ENCODE measurements at places on chromosomes 2 and 18.

DNA sequence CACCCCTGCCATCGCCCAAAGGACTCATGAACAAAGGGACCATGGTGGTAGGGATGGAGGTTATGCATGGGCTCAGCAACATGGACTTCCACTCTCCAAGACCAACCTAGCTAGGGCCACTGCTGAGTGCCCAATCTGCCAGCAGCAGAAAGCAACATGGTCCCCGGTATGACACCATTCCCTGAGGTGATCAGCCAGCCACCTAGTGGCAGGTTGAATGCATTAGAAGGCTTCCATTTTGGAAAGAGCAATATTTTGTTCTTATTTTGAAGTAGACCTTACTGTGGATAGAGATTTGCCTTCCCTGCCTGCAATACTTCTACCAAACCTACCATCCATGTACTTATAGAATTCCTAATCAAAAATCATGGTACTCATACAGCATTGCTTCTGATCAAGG is 99.8 kb downstream of the METTL4 start:
- no peak for DNase-seq

DNA sequence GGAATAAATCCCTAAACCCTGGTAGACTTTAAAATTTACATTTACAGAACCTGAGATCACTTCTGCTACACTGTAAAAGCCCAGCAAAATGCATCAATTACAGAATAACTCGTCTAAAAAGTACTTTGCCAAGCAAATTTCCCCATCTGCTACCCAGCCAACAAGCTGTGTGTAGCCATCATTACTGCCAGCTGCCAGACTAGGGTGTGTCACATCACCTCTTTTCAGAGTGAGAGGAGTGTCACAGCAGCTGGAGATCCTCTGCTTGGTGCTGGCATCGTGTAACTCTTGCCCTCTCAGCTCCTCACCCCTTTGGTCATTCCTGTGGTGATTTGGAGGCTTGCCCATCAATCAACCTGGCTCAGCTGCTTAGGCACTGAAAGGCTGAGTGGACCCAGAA is 340.4 kb upstream of the MMADHC start:
- DNase-seq = no peak

GRCh38 chr18:6659963-6660725 is 69.4 kb upstream of the ARHGAP28 start:
- no peak for DNase-seq

DNA sequence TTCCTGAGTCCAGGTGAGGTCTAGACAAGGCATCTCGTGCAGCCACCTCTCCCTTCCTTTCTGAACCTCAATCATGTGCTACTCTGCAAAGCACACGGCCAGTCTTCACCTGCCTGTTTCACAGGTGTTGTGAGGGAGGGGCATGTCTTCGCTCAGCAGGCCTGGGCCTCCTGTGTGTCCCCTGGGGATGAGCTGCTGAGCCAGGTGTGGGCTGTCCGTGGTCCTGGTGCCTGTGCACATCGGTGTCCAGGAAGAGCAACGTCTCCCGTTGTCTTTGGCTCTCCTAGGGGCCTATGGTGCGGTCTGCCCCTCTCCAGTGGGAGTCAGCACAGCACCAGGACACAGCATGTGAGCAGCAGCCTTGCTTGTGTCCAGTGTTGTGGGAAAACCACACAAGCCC is 16.7 kb downstream of the ARHGEF4 start:
- no peak for DNase-seq

DNA sequence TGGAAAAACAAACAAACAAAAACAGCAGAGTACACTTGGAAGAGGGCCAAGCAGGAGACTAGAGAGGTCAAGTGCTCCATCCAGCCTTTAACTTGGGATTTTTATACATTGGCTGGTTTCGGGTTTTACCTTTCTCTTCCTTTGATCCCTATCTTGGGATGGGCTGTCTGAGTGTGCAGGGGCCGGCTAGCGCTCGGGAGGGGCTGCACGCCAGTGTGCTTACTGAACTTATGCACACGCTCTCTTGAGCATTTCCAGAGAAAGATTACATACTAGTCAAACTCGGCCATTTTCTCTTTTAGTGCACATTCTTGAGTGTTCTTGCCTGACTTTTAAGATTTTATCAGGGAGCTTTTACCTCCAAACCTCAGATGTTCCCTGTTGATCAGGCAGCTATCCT is 707.8 kb downstream of the DSC3 start:
- DNase-seq = no peak

DNA sequence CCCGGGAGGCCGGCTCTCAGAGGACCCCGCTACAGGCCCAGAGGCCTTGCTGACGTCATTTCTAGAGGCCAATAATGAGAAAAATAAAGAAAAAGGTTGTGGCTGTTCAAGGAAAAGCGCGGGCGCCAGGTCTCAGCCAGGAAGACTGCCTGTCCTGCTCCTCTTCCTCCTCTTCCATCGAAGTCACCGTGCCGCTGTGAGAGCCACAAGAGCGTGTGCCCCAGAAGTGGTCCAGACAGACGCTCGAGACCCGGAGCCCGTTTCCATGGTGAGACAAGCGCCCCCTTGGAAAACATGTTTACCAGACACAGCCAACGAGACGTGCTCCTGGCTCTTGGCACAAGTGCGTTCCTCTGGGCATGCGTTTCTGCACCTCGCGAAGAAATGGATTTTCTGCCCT is 210.5 kb downstream of the HDAC4 start:
- no peak for DNase-seq

DNA sequence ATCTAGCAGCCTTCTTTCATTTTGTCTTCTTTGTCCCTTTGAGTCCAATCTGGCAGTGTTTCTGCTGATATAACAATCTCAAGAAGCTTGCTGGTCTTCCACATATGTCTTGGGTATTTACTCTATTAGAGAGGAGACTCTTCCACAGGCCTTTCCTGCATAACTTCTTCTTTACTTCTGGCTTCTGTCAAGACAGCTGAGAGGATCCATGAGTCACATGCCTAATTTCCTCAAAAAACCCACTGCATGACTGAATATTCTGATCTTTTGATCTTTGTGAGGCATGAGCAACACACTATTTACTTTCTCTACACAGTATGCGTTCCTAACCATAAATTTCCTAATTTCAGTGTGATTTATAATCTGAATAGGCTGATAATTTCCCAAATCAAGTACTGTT is 5.1 kb upstream of the DCC start:
- DNase-seq = no peak

- no peak for DNase-seq
Measured at GRCh38 chr2:214103276-214104001, 307.4 kb upstream of the VWC2L start.

DNA sequence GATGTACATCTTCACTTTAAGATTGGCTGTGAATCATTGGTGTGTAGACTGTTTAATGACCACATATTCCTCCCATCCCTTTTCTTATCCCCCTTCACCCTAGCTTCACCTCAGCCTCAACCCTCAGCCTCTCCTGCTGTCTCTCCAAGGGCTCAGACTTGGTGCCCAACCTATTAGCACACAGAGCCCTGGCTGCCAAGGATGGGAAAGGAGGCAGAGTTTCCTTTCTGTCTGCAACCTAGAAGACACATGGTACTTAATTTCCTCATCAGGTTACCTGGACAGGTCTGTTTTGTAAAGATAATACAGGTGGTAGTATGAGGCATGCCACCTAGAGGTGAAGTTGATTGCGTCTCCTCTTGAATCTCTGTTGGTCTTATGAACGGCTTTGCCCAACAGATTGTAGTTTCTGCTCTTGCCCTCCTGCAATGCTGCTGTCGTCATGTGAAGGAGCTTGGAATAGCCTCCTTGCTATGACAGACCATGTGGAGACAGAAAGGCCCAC is 44.5 kb upstream of the RMND5A start:
- no peak for DNase-seq

GRCh38 chr2:211170843-211171242 is 614.4 kb downstream of the CPS1 start:
- DNase-seq = no peak

DNA sequence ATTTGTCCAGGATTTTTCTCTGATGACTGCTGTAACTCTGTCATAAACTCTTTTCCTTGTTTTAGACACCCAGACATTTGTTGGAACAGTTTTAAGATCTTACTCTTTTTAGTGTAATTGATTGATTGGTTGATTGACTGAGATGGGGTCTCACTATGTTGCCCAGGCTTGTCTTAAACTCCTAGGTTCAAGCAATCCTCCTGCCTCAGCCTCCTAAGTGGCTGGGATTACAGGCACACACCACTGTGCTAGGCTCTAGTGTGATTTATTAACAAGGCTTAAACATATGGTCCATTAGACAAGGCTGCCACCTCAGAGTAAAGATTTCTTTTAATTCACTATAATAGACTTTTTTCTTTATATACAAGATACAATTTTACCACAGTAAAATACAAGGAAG is 2.0 kb downstream of the PAIP2B start:
- no peak for DNase-seq

DNA sequence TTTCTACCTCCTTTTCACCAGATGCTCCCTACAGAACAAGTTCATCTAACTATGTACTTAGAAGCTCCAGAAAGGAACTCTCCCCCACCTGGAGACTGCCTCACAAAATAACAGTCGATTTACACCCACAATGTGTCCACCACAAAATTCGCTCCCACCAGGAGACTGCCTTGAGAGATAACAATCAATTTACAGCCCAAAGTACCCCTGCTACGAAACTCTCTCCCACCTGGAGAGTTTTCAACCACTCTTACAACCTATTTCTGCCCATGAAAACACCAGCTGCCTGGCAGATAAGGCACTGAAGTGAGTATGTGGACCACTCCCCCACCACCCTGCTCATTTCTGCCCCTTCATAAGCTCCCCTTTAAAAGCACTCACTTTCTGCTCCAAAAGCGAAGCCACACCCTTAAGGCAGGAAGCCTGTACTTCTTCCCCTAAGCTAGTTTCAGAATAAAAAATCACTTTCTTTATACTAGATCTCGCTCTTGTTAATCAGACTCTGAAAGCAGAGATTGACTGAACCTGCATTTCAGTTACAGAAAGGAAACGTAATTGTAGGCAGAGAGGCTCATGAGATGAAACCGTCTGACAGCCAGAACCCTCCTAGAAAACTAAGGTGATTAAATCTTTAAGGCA is 94.4 kb upstream of the RBBP8 start:
- no peak for DNase-seq

GRCh38 chr2:170222842-170223241 is 44.9 kb downstream of the MYO3B start:
- DNase-seq = no peak

DNA sequence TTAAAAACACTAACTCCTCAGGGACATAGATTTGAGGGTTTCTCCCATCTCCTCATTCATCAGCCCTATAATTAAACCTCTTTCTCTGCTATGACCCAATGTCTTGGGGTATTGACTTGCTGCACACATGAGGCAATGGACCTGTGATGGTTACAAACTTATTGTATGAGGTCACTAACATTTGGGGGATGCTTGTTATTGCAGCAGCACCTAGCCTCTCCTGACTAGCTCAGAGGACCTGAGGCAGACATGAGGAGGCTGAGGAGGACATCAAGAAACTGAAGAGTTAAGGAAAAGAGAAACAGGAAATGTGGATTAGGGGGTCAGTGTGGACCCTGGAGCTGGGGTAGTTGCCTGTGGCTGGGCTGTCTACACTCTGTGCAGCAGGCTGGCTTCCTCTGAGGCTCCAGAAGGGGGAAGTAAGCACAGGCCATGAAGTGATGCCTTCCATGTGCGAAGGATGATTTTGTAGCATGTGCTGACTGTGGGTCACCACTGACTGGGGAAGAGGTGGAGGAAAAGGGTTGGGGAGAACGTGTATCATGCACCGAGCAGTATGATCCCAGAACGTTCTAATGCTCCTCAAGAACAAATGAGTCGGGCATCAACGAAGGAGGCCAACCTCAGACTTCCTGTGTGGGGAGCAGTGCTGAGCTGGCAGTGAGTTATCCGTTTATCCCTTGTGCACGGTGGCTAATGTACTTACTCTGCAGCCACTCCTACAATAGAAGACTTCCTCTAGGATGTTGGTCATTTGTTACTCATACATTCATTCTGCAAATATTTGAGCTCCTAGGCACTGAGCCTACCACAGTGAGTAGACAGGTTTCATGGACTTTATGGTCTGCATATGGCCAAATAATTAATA is 42.1 kb upstream of the RFX8 start:
- DNase-seq = no peak

DNA sequence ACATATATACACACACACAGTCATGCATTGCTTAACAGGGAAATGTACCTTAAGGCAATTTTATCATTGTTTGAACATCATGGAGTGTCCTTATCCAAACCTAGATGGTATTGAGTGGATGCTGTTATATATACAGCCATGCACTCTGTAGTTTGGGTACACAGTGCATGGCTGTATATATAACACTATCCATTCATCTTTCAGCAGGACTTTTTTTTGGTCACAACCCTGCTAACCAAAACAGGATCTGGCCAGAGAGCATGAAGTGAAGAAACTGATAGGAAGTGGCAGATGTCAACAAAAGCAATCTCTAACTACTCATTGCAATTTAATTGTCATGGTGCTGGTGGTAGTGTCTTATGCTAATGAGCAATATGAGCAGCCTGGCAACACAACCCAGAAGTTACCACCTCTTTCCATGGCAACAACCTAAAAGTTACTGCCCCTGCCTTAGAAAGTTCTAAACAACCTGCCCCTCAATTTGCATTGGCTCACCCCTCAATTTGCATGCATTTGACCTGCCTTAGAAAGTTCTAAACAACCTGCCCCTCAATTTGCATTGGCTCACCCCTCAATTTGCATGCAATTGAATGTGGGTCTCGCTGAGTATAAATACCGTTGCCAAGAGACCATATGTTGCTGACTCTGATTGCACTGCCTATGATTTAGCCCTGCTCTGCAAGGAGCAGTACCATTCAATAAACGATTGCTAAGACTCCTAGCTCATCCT is 434.9 kb downstream of the DSEL start:
- DNase-seq = no peak

DNA sequence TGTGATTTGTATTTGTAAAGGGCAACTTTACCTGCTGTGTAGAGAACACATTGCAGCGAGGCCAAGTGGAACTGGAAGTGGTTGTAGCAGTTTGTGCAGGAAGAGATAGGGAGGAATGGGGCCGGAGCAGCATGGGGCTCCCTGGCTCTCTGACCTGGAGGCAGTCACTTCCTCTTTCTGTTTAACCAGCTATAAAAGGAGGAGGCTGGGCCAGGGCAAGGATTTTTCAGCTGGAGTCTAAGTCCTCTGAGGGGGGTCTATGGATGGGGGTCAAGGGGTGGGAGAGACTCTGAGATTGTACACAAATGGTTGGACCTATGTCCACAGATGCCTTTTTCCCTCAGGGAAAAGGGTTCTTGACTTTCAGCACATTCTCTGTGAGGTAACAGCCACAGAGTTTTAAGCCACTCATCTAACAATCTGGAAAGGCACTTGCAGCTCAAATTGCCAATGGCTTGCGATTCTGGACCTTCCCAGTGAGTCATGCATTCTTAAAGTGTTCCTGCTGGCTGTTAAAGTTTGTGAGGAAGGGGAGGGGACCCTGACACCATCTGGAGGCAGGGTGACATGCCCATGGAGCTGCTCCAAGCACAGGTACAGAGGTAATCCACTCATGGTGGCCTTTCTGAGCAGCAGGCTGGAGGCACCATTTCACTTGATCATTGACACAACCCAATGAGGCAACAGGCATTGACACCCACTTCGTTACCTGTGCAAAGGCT is 347.0 kb downstream of the CYRIA start:
- no peak for DNase-seq

GRCh38 chr2:183063083-183063482 is 15.5 kb upstream of the DUSP19 start:
- DNase-seq = no peak

Data from activated T-helper 9 cell treated with anti-CD3 and anti-CD28 coated beads, Interleukin-2, amount 50 U/mL, for 16 hours (primary cell).